ENCODE measurements at places on chromosomes 3 and 15.

- no peak for DNase-seq
Measured at GRCh38 chr15:68733666-68734065, 87.0 kb downstream of the ANP32A start.

DNA sequence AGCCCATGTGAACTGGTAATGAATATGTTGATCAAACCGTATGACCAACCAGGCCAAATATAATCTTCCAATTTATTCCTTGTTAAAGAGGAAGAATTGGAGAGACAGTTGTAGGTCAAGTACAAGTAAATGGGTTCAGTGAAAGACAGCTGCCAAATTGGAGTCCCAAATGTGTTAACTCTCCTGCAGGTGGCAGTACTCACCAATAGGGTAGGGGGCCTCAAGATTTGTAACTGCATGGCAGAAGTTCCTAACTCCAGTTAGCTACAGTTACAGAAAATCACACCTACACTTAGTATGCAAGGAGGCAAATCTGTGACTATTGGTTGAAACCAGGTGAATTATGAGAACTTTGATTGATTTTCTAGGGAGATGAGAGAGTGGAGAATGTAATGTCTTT is 278.0 kb downstream of the ZBBX start:
- DNase-seq, result no peak

- no peak for DNase-seq
Measured at GRCh38 chr15:78315686-78316282, 16.4 kb upstream of the SKIC8 start.

DNA sequence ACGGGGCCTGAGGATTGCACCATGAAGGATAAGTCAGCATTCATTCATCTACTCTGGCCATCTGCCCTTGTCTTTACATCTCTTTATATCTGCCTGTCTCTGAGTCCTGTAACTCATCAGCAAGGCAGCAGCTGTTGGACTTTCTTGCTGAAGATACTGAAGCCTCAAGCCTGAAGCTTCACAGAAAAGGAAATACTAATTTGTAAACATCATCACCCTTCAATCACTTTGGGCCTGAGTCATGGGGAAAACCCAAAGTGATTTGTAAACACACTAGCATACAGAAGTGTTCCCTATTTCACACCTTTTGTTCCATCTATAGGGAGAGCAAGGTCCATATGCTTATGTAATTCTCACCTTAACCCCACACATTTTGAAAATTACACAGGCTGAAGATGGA is 928.2 kb downstream of the EPHA3 start:
- no peak for DNase-seq

GRCh38 chr3:190101320-190102011 is 19.2 kb downstream of the P3H2 start:
- DNase-seq, result no peak

DNA sequence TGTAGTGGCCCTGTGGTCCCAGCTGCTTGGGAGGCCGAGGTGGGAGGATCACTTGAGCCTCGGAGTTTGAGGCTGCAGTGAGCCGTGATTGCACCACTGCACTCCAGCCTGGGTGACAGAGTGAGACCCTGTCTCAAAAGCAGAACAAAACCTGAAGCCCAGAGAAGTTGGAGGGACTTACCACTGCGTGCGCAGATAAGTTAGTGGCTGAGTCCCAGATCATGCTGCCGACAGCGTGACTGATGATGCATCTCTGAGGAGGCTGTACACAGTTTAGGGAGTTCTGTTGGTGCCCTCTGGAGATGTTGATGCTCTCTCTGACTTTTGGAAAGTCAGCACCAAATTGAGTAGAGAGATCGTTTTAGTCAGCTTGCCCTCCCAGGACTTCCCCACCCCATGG is 15.8 kb upstream of the ABTB1 start:
- DNase-seq, result no peak

DNA sequence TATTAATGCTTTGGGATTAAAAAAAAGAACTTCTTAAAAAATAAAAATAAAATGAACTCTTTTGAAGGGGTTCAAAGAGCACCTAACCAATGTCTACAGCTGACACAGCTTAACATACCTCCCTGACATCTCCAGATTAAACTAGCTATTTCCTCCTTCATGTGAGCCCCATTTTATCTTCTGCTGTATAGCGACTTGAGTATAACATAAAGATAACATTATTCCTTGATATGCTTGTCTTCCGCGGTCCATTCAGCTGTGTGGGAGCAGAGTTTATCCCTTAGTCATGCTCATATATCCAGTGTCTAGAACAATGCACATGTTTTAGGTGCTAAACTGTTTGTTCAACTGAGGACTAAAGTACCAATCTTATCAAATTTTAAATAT is 7.8 kb upstream of the CHRM5 start:
- no peak for DNase-seq

GRCh38 chr15:74531144-74531811 is 9.7 kb upstream of the ARID3B start:
- DNase-seq, result no peak

DNA sequence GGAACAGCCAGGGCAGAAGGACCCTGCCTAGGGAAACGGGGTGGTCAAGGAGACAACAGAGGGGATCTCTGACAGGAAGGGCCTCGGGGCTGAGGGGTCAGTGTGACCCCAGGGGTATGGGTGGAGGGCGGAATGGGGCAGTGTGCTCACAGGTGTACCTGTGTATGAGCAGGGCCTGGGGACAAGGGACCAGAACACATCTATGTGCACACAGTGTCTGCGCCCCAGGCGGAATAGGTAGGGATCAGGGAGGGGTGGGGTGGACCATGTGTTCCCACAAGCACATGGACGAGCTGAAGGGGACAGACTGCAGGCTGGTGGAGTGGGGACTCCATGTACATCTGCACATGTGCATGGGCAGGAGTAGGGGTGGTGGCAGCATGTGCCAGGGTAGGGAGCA is 5.0 kb upstream of the TLR9 start:
- no peak for DNase-seq

- DNase-seq, result no peak
Measured at GRCh38 chr3:104291437-104291851, 1075.3 kb upstream of the ALCAM start.

DNA sequence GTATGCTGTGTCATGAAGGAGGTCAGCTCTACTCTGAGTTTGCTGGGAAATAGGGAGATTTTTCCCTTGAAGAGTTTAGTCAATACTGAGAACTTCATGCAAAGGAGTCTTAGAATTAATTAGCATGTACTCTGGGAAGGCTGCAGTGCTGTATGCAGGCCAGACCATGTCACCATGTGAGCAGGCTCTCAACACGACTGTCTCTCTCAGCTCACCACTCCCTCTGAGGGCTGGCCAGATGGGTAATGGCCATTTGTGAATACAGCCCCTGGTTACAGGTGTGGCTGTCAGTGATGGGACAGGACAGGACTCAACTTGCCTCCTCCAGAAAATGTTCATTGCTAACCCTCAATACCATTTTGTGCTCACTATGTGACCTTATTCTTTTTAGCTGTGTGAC is 5.1 kb upstream of the CERS3 start:
- DNase-seq, result no peak

GRCh38 chr3:56145410-56145809 is 322.9 kb downstream of the ERC2 start:
- DNase-seq, result no peak

GRCh38 chr3:48064292-48064829 is 48.1 kb upstream of the MAP4 start:
- no peak for DNase-seq

- no peak for DNase-seq
Measured at GRCh38 chr3:23712656-23713559, 92.8 kb upstream of the UBE2E1 start.

DNA sequence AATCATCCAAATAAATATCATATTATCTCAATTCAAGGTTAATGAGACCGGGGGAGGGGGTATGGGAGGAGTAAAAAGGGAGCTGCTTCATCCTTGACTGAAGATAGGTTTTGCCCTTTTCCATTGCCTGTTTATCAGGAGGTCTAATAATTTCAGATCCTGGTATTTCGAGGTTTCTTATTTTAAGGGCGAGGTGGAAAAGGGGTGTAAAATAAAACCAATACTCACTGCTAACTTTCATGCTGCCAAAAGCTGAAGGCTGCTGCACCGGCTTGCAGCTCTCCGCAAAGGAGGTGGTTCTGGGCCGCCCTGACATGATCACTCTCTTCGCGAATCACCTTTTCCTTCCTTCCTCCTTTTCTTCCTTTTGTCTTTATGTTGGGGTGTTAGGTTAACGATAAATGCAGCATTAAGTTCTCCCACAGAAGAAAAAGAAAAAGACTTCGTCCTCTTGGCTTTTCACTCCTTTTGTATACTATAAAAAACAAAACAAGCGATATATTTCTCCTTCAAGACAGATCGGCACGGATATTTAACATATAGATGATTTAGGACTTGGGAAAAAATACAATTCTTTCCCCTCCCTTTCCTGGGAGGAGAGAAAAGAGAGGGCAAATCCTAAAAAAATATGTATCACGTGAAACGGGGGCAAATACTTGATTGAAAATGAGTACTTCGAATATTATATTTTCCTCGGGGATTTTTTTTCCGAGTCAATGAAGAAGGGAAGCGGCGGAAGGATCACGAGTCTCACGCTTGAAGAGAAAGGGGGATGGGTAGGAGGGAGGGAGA is 932 bp downstream of the GSK3B start:
- no peak for DNase-seq

- no peak for DNase-seq
Measured at GRCh38 chr3:11375333-11376088, 103.3 kb downstream of the ATG7 start.

- no peak for DNase-seq
Measured at GRCh38 chr3:134076851-134077250, 47.1 kb upstream of the SLCO2A1 start.

DNA sequence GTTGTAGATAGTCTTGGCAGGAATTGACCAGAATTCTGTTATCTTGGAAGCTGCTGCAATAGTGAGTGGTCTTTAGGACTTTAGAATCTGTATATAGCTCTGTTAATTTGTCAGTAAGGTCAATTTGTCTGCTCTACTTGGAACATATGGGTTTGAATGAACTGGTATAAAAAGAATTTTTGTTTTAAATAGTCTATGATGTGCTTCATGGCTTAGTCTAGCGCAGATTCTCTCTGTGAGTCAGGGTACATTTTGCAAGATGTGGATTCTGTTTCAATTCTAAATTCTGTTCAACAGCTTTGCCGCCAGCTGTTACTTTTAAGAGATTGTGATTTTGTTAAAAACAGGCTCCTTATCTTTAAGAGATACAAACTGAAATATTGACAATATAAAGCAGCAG is 135.9 kb upstream of the AGBL1 start:
- no peak for DNase-seq

GRCh38 chr3:173380681-173381080 is 16.9 kb upstream of the NLGN1 start:
- DNase-seq, result no peak

- DNase-seq, result no peak
Measured at GRCh38 chr3:112084980-112085705, 1.0 kb upstream of the C3orf52 start.

- DNase-seq, result no peak
Measured at GRCh38 chr15:85726454-85726853, 68.3 kb downstream of the KLHL25 start.

- no peak for DNase-seq
Measured at GRCh38 chr15:77224352-77224751, 153.4 kb upstream of the TSPAN3 start.

- no peak for DNase-seq
Measured at GRCh38 chr3:94258851-94259250, 196.0 kb downstream of the NSUN3 start.

DNA sequence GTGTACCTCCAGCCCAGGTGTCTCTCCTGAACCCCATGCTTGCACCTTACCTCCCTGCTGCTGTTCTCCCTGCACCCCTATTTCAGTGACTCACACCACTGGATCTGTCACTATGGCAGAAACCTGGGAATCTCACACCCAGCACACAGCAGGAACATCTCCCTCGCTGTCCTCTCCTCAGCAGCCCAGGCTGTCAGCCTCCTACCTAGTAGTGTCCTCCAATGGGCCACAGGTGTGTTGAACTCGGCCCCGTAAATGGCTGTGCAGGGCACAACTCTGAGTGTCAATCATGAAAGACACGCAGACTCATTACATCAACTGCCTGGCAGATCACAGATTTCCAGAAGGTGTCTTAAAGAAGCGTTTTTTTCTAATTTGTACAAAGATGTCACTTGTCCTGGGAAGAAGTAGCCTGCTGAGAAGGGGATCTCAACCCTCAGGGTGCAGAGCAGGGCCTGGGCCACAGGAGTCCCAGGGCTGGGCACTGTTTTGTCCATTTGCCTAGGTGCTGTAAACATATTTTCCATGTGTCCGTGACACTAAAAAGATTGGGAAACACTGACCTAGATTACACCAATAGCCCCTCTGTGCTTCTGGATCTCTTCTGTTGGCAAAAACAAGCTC is 33.8 kb downstream of the HOMER2 start:
- no peak for DNase-seq

GRCh38 chr3:73784686-73785392 is 160.1 kb upstream of the PDZRN3 start:
- DNase-seq, result no peak

DNA sequence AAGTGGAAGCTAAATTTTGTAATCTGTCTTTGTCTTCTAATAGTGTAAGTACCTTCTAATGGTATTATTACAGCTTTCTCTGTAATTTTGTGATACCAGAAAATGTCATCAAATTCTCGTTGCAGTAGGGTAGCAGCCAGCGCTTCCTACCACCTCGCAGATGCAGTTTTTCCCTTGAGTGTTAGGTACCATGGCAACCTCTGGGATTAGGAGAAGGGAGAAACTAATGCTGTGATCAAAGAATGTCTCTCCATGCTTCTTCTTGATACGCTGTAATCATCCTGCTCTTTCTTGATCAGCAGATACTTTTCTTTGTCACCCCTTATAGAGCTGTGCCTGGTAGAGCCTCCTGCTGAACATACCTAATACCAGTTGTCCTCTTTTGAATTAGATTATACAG is 27.7 kb downstream of the SRP14 start:
- DNase-seq, result no peak

DNA sequence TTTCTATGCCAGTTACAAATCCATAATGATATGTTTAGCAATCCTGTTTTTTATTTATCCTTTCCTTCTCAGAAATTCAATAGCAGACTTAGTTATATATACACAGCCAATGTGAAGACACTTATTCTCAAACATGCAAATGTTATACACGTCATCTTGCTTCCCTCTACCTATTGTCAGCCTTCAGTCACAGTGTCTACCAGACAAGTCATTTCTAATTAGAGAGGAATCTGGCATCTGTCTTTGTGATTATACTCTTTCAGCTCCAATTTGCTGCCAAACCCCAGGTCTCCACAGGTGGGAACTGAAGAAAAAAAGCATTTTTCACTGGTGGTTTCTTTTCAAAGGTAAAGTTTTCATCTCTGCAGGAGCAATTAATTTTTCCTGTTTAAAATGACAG is 793.1 kb downstream of the AGBL1 start:
- DNase-seq, result no peak

DNA sequence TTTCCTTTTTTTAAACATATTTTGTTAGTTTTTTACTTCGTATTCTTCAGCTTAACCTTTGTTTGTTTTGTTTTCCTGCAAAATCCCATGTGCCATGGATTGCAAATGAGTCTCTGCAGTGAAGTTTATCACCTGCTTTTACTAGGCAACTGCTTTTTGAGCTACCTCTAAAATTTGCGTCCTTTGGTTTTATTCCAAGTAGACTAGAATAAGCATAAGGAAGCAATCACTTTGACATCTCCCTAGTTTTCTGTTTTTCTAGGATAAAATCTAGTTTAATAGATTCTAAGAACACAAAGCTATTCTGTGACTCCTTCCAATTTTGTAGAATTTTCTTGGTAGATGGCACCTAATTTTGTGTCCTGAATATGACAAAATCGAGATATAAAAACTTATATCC is 1059.2 kb downstream of the OTOL1 start:
- DNase-seq, result no peak

Data from activated CD4-positive, alpha-beta T cell treated with anti-CD3 and anti-CD28 coated beads, Interleukin-2, amount 50 U/mL, for 24 hours (primary cell).